ENCODE measurements at places on chromosomes 3 and 15.

- no peak for DNase-seq
Measured at GRCh38 chr3:66354001-66354400, 133.2 kb downstream of the SLC25A26 start.

DNA sequence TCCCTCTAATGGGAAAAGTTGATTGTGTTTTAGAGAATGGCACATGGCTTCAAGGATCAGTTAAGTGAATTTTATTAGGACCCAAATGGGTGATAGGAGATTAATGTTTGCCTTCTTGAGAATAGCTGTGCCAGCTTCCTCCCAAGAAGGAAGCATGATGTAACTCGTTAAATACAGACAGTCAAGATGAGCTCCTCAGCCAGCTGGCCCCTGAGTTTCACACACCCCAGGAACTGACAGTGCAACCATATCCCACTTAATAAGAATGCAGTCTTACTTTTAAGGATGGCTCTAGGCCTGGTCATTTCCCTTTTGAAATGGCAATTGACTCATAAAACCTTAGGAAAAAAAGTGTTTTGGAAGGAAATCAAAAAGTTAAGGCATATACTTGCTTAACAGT is 472.8 kb upstream of the KCNMB2 start:
- DNase-seq, result no peak

GRCh38 chr3:194267744-194268653 is 83.1 kb downstream of the CPN2 start:
- DNase-seq, result peak; percentile 20

DNA sequence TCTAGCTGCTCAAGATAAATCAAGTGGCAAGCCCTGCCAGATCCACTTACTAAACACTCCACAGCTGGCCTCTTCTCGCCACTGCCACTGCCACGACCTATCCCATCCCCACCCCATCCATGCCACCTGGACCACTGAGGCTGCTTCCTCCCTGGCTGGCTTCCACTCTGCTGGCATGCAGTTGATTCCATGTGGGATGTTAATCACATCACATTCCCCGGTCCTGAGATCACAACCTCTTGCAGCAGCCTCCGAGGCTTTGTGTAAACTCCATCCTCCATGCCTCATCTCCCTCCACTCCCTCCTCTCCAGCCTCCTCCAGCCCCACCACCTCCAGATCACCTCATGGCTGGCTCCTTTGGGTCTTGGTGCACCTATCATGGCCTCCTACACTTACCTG is 7.7 kb downstream of the NCKIPSD start:
- DNase-seq, result no peak

DNA sequence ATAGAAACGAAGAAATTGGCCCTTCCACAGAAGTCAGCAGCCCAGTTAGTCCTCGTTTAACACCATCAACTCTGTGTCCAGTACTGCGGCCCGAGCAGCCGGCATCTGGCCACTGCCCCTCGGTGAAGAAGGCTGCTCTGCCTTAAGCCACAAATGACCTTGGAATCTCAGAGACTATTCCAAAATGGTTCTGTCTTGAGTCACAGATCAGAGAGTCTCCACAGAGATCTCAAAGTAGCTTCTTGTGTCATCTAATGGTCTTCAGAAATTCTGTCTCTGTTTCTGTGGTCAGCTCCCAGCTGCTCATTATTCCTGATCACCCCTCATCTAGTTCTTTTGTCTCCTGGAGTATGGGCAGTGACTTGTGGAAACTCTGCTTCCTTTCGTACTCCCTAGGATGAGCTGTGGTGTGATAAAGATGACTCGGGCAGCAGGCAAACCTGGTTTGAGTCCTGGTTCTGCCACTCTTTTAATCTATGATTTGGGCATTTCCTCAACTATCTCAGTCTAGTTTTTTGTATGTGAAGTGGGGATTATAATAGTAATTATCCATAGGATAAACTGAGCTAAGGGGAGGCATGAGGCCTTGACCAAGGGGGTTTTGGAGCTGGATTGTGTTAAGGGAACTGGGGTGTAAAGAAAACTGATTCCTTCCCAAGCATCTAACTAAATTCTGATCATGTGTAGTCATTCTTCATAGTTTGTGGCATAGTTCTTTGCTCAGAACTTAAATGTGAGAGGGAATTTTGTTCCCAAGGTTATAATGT is 22.6 kb downstream of the CRTC3 start:
- no peak for DNase-seq
